Osteocyte (in vitro differentiated cells): ENCODE measurements at places on chromosomes 2 and 18. TPM values are rescaled to one million over a fixed set of nuclear protein-coding genes. Genes with fewer than 3 reads are reported as not detected.

DNA sequence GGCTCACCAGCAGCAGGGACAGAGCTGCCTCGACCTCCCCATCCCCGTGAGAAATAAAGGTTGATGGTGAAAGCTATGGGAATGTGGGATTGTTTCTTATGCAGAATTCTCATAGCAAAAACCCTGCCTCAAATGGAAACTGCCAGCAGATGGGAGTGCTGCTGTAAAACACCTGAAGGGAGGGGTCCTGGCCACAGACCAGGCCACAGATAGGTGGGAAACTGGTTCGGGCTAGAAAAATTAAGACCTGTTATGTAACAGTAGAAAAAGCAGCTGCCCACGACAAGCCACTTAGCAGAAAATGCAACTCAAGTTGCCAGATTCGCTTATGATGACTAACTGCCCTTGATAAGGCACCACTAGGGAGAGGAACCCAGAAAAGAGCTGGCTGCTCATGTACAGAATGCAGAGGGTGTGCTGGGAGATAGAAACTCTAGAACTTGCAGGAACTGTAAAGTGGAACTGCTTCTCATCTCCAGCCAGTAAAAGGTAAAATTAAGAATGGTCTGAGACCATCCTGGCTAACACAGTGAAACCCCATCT lies 114.5 kb upstream of the SALL3 start:
- no peak overlapping the region for H3K27ac ChIP-seq
- no peak overlapping the region for H3K4me3 ChIP-seq
- no peaks in the 10 kb centered on the region for H3K4me1 ChIP-seq
- no peak for DNase-seq
- no peaks in the 10 kb centered on the region for H3K27me3 ChIP-seq
- no peaks in the 10 kb centered on the region for H3K36me3 ChIP-seq

DNA sequence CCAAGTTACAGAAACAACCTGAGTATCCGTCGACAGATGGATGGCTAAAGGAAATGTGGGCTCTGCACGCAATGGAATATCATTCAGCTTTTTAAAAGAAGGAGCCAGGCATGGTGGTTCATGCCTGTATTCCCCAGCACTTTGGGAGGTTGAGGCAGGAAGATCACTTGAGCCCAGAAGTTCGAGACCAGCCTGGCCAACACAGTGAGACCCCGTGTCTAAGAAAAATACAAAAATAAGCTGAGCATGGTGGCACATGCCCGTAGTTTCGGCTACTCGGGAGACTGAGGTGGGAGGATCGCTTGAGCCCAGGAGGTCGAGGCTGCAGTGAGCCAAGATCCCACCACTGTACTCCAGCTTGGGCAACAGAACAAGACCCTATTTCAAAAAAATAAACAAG lies 34.3 kb downstream of the TCF7L1 start:
- peaks cover 41% of the 10 kb centered on the region for H3K4me1 ChIP-seq
- peaks cover 3% of the 10 kb centered on the region for H3K36me3 ChIP-seq
- H3K4me3 ChIP-seq, result no peak overlapping the region
- no peaks in the 10 kb centered on the region for H3K27me3 ChIP-seq
- no peak overlapping the region for H3K27ac ChIP-seq

DNA sequence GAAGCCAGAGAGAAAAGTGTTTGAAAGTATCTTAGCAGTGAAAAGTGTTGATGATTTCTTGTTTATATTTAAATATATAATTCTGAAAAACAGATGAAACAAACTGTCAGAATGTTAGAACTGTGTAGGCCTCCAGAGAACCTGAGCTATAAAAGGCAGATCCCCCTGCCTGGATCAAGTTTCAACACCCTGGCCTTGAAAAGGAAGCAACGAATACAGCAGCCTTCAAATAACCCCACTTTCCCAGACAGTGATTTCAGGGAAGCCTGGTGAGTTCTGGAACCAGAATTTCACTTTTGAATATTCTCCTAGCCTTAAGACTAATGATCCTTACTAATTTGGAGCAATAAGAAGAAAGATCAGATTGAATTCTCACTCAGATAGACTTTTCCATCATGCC lies 13.3 kb upstream of the TRIM43 start:
- no peak for DNase-seq
- no peak overlapping the region for H3K27ac ChIP-seq
- H3K4me1 ChIP-seq, result no peaks in the 10 kb centered on the region
- H3K4me3 ChIP-seq, result no peak overlapping the region
- H3K36me3 ChIP-seq, result no peaks in the 10 kb centered on the region

DAPL1 gene
- total RNA-seq, result not detected in 2 replicates

PFN4 gene
- 1.4 and 1.9 TPM in 2 replicates for total RNA-seq
